ENCODE measurements at places on chromosomes 12 and 14.

GRCh38 chr12:131941987-131942341 is 7.8 kb upstream of the EP400 start:
- no peak for DNase-seq

- DNase-seq, result no peak
Measured at GRCh38 chr12:72511906-72512305, 239.7 kb downstream of the TRHDE start.

GRCh38 chr12:84397846-84398245 is 514.8 kb downstream of the SLC6A15 start:
- no peak for DNase-seq

GRCh38 chr12:124883263-124884130 is 19.8 kb upstream of the SCARB1 start:
- DNase-seq, result no peak

DNA sequence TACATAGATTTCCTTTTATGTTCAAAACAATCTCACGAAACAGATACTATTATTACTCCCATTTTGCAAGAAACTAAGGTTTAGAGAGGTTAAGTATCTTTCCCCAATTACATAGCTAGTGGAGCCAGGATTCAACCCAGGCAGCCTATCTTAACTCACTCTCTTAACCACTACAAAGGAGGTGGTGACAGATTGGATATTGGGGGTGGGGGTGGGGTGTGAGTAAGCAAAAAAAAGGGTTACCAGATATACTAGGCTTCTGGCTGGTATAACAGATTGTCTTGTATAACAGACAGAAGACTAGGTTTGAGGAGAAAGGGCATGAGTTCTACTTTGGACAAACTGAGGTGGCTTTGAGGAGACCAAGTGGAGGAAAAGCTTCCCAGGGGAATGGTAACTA is 2.1 kb downstream of the GMFB start:
- no peak for DNase-seq

DNA sequence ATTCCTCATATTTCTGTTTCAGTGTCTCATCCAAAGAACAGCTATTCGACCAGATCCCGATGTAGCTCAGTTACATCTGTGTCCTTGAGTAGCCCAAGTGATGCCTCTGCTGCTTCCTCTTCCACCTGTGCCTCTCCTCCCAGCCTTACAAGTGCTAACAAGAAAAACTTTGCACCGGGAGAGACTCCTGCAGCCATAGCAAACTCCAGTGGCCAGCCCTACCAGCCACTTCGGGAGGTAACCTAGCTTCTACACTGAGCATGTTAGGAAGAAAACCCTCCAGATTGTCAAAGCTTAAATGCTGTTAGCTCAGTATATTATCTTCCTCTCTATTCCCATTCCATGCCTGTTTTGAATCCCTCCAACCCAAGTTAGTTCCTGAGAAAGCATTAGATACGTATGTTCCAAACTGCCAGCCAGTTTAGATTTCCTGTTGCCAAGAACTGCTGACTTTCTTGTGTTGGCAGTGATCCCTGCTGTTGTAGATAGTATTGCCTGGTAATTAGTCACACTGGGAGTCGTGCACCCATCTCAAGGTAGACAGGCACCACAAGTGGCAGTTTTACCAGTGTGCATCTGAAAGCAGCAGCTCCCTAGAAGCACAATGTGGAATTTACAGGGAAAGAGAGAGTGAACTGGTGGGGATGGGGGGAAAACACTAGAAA is 14.0 kb upstream of the KCNH3 start:
- DNase-seq, result no peak

DNA sequence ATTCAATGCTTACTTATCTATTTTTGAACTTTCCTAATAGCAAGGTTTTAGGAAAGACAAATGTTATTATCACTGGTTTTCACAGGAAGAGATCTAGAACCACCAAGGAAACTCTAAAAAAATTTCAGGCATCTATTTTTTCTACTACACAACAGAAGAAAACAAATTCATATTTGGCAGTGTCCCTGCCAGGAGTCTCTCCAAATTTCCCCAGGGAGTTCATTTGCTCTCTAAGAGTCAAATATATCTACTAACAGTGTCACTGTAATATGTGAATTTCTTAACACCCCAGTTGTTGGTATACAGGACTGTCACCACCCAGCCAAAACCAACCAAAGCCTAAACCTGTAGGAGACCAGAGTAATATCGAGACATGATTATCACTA is 83.4 kb downstream of the STXBP6 start:
- DNase-seq, result no peak

GRCh38 chr14:85387181-85387580 is 142.8 kb upstream of the FLRT2 start:
- no peak for DNase-seq

GRCh38 chr14:67806246-67806645 is 10.1 kb downstream of the ZFYVE26 start:
- no peak for DNase-seq

- no peak for DNase-seq
Measured at GRCh38 chr12:111270774-111271173, 98.1 kb downstream of the PHETA1 start.

- DNase-seq, result no peak
Measured at GRCh38 chr14:83320837-83321236, 1787.2 kb upstream of the SEL1L start.

DNA sequence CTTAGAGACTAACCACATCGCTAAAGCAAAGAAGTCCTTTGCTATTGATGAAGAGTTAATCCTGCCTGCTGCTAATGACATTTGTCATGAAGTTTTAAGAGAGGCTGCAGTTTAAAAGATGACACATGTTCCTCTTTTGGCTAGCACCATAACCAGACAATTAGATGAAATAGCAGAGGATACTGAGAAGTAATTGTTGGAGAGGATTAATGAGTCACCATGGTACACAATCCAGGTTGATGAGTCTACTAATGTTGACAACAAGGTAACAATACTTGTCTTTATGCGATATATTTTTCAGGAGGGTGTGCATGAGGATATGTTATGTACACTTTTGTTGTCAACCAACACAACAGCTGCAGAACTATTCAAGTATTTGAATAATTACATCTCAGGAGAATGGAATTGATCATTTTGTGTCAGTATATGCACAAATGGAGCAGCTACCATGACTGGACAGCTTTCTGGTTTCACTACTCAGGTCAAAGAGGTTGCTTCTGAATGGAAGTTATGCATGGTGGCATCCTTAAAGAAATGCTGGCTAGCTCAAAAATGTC is 56.7 kb downstream of the LRRIQ1 start:
- no peak for DNase-seq

DNA sequence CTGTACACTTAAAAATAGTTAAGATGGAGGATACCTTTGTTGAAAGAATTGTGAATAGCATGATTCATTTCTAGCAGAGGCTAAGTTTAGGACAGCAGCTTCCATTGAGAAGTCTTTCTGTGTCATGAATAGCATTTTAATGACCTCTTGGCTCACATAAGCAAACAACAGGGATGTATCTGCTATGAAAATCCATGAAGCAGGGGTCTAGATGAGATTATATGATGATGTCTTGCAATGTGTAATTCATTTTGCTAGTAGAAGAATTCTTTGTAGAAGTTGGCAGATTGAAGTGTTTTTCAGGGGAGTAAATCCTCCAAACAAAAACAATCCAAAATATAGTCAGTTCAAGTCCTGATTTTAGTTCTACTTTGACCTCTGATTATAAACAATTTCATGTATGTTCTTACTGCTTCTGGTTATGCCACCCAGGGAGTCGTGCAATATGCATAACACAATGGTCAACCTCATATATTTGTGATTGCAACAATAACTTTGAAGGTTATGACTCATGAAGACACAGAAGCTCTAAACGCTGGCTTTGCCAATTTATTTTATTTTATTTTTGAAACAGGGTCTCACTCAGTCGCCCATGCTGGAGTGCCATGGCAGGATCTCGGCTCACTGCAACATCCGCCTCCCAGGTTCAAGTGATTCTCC is 6.9 kb upstream of the RD3L start:
- no peak for DNase-seq

- no peak for DNase-seq
Measured at GRCh38 chr14:99118946-99119345, 153.1 kb downstream of the BCL11B start.

DNA sequence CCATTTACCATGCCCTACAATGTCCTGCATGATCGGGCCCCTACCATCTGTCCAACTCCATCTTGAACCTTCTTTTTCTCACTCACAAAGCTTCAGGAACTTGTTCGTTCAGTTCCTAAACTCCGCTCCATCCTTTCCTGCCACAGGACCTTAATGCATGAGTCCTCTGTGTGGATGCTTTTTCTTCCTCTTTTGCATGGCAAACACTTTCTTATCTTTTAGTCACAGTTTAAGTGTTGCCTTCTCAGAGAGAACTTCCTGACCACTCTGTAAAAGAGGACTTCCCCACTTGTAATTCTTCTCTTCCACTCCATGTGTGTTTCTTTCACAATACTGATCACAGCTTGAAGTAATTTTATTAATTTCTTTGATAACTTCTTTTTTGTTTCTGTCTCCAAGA is 54.4 kb upstream of the ETV6 start:
- no peak for DNase-seq

GRCh38 chr12:76746516-76746915 is 17.4 kb upstream of the ZDHHC17 start:
- no peak for DNase-seq
